OCI-M1 (cell line): ENCODE measurements at places on chromosomes 13 and 19.

- no peak for DNase-seq
Observed at GRCh38 chr19:46821512-46822409, 28.9 kb downstream of the AP2S1 start.

GRCh38 chr13:97719736-97720135 lies 233.7 kb upstream of the IPO5 start:
- no peak for DNase-seq

DNA sequence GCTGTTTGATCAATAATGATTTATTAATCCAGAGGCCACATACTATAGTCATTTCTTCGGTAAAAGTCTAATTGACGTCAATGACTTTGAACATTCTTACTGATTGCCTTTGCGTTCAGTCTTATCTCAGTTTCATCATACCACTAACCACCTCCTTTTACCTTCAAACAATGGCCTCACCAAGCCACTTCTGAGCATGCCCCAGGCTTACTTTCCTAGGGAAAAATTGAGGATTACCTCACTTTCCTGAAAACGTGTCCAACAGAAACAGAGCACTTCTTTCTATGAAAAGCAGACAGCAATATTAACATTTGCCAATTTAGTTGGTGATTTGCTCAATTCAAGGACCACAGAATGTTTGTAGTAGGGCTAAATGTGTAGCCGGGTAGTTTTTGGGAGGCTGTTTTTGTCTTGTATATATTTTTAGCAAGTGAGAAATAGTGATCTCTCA lies 157.6 kb downstream of the KLF5 start:
- DNase-seq = no peak

GRCh38 chr19:52961981-52962380 lies 700 bp downstream of the ZNF816 start:
- DNase-seq = peak; percentile 77

DNA sequence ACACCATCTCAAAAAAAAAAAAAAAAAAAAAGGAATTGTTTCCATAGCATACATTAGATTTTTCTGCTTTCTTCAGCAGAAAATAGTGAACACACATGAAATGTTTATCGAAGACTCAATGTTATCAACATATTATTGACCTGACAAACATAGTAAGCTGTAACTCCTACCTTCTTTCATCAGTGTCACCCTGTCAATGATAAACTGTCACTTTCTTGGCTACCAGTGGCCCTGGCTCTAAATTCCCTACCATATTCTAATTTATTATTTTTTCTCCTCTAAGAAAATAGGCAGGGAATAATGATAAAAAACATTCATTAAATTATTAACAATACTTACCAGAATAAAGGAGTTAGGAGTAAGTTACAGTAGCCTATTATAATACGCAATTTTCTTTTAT lies 127.3 kb upstream of the KLHL1 start:
- DNase-seq = no peak

- peak; percentile 79 for DNase-seq
Observed at GRCh38 chr19:18437491-18438330, at the start of gene ISYNA1. TSS of gene ISYNA1 (minus strand) at chr19:18438133. CDS start at chr19:18437979, 154 bp downstream.

- no peak for DNase-seq
Observed at GRCh38 chr19:52442179-52442578, 11.2 kb upstream of the ZNF578 start.

DNA sequence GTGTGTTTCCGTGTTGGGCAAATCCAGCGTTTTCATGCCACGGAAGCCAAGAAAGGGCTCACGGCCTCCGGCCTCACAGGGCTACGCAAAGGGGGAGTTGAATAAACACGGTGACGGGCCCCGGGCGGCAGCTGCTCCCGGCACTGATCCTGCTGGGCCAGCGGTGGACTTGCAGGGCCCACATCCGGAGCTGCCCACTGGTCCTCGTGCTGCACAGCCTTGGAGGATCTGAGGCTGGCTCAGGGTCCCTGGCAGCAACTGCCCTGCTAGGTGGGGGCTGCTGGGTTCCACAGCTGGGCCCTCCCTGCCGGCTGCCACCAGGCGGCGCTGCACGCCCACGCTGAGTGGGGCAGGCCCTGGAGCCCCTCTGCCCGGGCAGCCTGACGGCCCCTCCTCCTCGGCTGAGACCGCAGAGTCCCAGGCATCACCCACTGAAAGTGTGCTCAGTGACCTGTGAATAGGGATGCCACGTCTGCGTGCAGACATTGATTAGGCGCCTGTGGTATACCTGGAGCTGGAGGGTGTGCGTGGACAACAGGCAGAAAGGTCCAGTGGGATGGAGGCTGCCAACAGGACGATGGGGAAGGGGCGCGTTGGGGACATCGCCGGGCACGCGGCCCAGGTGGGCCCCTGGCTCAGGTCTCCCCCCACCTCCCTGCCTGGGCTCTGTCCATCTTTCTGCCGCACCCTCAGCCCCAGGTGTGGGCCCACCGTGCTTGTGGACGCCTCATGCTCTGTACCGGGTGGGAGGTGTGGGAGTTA lies 5.3 kb upstream of the HCN2 start:
- peak; percentile 50 for DNase-seq

GRCh38 chr19:40742477-40742876 lies 7.8 kb downstream of the ACTMAP start:
- DNase-seq = no peak

- DNase-seq = no peak
Observed at GRCh38 chr13:110812869-110813645, 99.6 kb downstream of the ING1 start.

DNA sequence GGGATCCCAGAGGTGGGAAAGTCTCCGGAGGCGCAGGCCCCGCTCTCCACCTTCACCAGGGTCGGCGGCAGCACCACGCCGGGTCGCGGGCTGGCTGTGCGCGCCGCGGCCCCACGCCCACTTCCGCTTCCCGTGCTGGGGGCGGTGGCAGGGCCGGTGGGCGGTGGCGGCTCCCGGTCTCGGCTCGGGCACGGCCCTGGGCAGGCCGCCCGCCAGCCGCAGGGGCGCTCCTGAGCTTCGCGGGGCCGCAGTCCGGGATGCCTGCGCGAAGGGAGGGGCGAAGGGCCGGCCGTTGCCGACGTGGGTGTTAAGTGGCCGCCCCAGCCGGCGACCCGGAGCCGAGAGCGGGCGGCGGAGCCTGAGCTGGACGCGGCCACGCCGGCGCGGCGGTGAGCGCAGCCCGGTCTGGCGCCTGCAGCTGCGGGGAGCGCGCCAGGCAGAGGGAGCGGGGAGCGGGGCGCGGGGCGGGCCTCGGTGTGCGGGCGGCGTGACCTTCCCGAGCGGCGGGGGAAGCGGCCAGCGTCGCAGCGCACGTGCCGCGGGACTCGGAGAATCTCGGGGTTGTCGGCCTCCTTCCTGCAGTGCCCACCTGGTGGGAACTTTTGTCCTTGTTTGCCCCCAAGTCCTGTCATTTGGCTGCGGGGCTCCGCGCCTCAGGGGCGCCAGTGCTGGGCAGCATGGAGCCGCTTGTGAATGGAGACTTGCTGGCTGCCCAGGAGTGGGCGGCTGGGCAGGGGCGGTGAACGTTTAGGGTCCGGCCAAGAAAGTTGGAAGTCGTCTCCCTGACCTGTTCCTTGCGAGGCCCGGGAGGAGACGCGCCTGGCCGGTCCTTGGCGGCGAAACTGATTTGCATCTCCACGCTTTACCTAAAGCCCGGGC lies at the start of gene SLC25A15:
SLC25A15 (plus strand) TSS at position 337 of the 879 bp plus-strand sequence. CDS start 3,616 bp downstream, outside the sequence.
- DNase-seq = peak; percentile 91

DNA sequence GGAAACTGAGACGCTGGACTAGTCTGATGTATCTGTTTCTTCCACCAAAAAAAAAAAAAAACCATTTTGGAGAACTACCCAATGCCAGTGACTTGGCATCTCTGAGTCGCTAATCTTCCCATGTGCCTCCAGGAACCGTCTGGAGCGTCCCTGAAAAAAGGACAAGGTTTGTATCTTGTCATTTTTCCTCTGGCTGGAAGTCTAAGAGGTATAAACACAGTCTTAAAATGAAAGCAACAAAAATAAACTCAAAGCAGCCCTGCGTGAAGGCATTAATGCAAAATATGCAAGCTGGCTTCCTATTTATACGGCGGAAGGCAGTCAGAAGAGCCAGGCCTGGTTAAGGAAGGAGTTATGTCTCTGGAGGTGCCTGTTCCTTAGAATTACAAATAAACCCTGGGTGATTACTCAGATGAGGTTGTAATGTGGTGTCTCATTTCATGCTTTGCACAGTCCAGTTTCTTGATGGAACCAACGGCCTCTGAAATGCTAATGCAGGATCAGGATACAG lies 20.3 kb downstream of the ACTN4 start:
- no peak for DNase-seq

GRCh38 chr13:107331359-107331758 lies 763.4 kb upstream of the ARGLU1 start:
- no peak for DNase-seq

GRCh38 chr19:56304243-56304642 lies 10.4 kb downstream of the ZSCAN5A start:
- DNase-seq = no peak

GRCh38 chr13:43333176-43333575 lies 309.8 kb downstream of the DNAJC15 start:
- DNase-seq = no peak

GRCh38 chr19:55674459-55674840 lies 576 bp upstream of the EPN1 start:
- peak; percentile 44 for DNase-seq

DNA sequence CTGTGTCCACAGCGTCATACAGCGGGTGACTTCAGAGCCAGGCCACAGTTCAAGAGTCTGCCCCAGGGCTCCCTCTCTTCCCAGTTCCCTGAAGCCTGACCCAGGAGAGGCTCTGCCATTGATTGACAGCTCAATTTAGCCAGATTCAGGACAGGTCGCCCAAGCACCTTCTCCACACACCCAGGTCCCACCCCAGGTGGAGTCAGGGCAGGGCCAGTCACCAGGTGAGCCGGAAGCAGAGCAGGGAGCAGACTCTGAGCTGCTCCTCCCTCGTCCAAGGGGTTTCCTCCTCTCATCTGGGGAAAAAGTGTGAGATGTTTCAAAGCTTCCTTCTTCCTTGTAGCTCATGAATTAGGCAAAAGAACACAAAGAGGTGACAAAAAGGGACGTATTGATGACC lies 5.6 kb downstream of the CEACAM7 start:
- no peak for DNase-seq

DNA sequence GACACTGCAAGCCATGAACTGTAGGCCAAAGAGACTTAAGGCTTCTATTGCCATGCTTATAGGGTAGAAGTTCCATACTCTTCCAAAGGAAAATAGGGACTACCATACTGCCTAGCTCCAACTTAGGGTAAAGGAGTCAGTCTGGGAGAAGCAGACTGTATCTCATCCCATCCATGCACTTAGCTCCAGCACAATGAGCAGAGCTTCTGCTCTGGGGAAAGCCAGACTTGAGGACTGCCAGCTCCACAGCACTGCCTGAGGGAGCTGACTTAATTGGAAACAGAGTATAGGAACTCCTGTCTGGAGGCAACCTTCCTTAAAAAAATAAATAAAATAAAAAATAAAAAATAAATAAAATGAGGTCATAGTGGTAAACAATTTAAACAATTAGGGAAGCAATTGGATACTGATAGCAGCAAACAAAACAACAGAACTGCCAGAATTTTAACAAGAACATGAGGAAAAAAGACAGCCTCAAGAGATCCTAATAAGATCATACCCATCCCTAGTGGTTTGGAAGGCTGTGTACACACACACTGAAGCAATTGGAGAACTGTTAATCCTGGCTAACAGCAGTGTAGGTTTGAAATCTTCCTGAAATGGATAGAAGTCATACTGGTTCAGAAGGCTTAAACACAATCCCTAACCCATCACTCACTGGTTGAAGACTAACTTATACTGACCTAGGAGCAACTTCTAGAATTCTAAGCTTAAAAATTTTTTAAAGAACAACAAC lies 550.1 kb downstream of the TBC1D4 start:
- DNase-seq = peak; percentile 43

DNA sequence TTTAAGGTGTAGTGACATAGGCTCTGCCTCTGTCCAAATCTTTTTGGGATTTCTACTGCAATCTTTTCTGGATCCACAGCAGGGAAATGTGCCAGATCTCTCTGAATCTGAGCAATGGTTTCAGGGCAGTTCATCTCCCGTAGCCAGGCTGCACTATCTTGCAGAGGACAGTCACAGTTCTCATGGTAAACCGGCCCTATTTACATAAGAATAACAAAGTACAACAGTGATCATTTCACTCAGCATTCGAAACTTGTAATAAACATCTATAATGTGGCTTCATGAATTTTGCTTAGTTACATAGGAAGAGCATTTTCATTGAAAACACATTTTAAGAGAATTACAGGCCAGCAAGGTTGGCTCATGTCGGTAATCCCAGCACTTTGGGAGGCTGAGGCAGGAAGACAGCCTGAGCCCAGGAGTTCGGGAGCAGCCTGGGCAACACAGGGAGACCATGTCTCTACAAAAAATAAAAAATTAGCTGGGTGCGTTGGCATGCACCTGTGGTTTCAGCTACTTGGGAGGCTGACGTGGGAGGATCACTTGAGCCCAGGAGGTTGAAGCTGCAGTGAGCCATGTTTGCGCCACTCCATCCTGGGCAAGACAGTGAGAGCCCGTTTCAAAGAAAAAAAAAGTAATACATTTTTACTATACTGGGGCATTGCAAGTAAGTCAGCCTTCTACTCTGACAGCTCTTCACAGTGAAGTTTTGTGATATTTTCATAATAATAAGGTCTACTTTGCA lies 5.0 kb downstream of the POGLUT2 start:
- DNase-seq = no peak

- DNase-seq = no peak
Observed at GRCh38 chr19:1457031-1457739, 7.3 kb downstream of the APC2 start.

GRCh38 chr19:19568802-19569756 lies 31.0 kb downstream of the CILP2 start:
- DNase-seq = no peak

- DNase-seq = peak; percentile 87
Observed at GRCh38 chr13:59483501-59484145, 680.1 kb downstream of the DIAPH3 start.

GRCh38 chr13:100197591-100198365 lies 108.9 kb downstream of the PCCA start:
- no peak for DNase-seq

GRCh38 chr19:45677351-45678230 lies 9.6 kb downstream of the GIPR start:
- peak; percentile 95 for DNase-seq

- no peak for DNase-seq
Observed at GRCh38 chr13:99545979-99546378, 44.7 kb downstream of the TM9SF2 start.

DNA sequence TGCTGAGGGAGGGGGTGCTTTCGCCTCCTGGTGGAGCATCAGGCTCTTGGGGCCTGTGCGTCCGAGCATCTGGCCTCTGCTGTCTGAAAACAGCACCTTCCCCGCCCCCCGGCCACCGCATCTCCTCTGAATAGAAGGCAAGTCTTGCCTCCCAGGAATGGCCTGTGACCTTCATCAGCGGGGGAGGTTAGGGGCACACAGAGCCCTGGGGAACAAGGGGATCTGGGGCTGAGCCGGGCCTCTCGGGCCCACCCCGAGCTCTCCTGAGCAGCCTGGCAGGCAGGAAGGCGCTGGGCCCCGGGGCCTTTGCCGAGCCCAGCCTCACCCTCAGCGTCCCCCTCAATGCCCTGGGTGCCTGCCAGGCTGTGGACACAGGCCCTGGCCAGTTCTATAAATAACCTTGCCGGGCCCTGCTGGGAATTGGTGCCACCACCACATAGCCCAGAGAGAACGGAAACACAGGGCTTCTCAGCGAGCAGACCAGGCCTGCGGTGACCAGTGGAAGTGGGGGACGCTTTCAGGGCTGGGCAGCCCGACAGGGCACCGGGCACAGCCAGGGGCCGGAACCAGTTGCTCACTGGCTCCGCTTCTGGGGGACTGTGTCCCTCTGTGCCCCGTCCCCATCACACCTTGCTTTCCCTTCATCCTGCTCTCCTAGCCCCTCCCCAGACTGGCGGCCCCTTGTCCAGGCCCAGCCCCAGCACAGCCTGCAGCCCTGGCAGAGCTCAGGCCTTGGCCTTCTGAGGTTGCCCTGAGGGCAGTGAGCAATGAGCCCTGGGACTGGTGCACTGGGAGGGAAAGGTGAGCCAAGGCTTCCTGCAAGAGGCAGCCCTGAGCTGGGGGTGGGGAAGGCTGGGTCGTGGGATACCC lies 9.5 kb downstream of the STK11 start:
- DNase-seq = no peak
